NB4 (cell line): ENCODE measurements at places on chromosomes 2 and 18.

DNA sequence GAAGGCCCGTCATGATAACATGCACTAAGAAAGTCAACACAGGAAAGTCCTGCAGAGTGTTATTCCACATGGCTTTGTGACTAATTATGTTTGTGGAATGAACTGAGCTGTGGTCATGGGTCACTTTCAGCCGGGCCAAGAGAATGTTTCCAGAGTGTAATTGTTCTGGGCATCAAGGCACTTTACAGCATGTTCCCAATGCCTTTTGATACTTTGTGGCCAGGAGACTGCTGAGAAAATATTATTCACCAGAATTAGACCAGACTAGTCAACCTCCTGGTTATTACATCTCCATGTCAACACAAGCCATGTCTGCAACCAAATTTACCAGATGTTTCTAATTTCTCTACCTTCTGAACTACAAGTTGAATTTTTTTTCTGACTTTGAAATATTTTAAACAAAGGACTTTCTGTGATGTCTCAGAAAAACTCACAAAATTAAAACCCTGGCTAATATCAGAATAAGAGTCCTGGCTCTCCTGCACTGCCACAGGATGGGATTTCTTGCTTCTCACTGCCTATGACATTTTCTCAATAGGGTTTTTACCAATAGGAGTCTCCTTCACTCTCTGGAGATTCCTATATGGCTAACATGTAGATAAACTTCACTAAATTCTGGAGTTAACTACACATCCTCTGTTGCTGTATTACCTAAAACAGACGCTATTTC lies 90.6 kb upstream of the WDR75 start:
- DNase-seq: no peak

DNA sequence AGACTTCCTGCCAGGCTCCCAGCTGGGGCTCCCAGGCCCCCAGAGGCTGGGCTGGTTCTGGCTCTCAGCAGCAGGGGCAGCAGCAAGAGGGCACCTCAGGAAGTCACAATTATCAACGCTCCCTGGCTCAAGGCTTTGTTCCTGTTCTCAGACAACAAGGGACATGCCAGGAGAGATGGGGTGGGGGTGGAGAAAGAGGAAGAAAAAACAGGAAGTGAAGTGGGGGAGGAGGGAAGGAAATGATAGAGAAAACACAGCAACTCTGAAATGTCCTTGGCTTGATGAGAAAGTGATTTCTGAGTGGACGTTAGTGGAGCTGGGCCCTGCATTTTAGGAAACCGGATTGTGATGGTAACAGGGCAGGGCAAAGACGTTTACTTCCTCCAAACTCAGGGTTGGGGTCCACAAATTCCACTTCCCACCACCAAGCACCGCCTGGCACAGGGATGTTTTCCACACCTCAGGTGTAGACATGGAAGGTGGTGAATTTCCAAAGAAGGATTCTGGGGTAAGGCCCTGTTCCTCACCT lies 40.4 kb downstream of the CYRIA start:
- DNase-seq: peak; percentile 97

- peak; percentile 50 for DNase-seq
These were observed 297.5 kb downstream of the PIEZO2 start for GRCh38 chr18:10851824-10852319.

DNA sequence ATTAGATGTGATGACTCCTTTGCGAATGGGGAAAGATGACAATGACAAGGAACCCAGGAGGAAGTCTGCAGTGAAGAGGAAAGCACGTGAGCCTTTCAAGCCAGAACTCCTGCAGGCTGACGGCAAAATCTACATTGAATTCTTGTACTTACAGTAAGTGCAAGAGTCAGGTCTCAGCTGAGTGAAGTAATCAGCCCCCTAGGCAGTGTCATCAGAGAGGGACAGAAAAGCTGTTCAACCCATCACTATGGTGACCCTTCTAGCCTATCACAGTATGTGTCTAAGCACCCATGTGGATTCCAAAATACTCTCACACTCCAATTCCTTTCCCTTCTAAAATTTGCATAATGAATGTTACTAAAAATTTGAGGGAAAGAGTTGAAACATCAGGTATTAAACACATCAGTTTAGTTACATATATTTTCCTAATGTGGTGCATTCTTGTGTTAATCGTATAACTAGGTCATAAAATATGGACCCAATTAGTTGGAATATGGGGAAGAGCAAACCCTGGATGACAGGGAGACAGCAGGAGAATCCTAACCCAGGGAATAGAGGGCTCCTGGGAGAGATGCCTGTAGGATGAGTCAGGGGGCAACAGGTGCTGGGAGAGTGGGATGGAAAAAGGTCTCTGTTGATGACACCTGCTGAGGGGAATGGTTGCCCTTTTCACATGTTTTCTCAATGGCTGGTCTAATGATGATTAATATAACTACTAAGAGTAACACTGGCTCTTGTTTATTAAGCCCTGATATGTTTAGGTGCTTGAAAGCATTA lies 39.5 kb downstream of the VWC2L start:
- DNase-seq: no peak

DNA sequence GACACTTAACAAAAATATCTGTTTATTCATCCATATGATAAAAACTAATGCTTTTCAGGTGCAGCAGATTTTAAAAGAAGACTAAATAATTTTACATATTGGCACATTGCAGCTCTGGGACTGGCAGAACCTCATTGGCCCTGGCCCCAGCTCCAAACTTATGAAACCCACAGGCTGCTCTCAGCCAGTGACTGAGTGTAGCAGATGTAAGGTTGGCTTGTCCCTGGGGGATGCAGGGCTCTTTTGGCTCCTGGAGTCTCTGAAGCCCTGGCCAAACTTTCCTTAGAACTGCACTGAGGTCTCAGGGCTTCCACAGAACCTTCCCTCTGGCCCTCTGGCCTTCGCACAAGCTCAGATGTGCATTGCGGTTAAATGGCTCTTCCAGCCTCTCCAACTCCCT lies 725.0 kb upstream of the SOX11 start:
- no peak for DNase-seq

DNA sequence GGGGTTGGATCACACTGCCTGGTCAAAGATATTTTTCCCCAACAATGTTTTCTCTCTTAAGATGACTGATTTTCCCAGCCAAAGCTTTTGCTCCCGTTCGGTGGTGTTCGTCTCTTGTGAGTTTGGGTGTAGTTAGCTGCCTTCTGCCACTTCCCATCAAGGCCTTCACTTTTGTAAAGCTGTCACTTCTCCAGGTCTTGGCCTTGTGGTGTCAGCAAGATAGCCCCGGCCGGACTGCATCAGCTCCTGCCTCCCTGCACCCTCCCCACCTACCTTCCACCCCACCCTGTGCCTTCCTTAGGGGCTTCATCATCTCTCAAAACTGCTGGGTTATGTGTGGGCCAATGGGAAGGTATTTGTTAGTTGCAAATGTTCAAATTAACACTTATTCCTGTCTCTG lies 228.9 kb downstream of the BCL11A start:
- no peak for DNase-seq

GRCh38 chr2:137813176-137813575 lies 151.1 kb upstream of the HNMT start:
- no peak for DNase-seq

GRCh38 chr2:30605197-30605596 lies 158.2 kb downstream of the LCLAT1 start:
- no peak for DNase-seq

DNA sequence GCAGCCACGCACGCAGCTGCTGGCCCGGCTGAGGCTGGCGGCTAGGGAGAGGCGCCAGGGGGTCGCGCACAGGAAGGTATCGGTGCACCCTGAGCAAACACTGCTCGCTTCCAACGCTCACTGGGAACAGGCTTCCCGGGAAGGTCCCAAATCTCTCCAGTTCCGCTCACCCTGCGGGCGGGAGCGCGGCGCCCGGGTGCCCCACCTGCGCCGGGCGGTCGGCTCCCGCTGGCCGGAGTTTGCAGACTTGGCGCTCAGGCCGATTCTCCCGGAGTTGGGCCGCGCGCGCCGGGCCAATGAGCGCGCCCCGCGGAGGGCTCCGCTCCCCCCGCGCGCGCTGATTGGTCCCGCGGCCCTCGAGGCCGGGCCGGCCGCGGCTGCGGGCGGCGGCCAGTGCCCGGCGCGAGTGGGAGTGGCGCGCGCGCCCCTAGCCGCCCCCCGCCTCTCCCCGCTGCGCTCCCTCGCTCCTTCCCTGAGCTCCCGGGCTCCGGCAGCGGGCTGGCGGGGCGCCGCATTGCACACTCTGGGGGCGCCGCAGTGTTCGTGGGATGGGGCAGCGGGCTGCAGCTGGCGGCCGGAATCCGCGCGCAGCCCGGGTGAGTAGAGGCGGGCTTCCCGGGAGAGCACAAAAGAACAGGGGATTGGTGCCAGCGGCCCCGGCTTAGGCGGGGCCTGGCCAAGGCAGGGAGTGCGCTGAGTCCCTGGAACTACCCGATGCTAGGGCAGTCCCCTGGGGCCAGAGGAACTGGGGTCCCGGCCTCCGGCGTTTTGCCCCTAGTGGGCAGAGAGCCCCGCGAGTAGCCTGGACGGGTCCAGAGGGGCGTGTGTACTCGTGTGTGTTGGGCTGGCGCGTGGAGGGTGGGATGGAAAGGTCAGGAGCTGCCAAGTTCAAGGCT lies at the start of gene LYPD6:
Gene LYPD6, plus strand, starts transcription at position 461 of the 896 bp plus-strand sequence. CDS start 107,122 bp downstream, outside the sequence.
- peak; percentile 83 for DNase-seq

GRCh38 chr2:196130039-196130825 lies 41.1 kb downstream of the STK17B start:
- DNase-seq: peak; percentile 47

DNA sequence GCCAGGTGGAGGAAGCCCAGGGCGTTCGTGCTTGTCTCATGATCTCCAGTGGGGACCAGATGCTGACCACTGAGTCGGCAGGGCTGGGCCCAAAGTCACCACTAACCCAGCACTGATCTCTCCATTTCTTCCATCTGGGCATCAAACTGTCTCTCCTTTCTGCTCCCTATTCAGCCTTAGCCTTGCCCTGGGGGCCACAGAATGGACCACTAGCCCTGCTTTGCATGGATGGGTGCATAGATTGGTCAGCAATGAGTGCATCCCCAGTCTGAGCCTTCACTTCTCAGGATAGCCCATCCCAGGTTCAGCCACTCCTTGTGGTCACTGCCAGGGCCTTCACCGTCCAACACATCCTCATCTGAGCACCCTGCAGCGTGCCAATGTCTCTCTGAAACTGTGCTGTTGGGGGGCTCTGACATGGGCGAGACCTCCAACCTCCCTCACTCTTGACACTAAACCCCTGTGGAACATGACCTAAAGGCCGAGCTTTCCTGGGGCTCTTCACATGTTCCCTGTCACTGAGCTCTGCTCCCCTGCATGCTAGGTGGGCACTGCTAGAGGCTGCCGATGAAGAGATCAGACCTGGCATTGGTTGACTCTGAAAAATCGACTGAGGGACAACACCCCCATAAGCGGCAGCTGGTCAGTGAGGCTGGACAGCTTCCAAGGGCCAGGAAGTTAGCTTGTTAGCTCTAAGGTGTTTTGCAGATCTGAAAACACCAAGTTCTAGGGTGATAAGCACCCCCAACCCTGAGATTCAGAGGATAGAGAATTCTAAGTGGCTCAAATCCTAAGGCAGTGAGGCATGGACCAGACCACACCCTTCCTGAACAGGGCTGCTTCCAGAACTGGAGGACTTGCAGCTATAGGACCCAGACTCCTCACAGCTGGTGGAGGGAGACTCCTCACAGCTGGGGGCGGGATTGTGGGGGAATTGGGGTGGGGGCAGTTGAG lies 61.7 kb downstream of the HS1BP3 start:
- DNase-seq: no peak

- no peak for DNase-seq
These were observed 262.1 kb downstream of the EPHA4 start for GRCh38 chr2:221309892-221310583.

- peak; percentile 45 for DNase-seq
These were observed 73.6 kb upstream of the CYP1B1 start for GRCh38 chr2:38149531-38149930.

- no peak for DNase-seq
These were observed 33.7 kb downstream of the BOK start for GRCh38 chr2:241592126-241592845.
